ENCODE measurements at places on chromosomes 1 and 21.

DNA sequence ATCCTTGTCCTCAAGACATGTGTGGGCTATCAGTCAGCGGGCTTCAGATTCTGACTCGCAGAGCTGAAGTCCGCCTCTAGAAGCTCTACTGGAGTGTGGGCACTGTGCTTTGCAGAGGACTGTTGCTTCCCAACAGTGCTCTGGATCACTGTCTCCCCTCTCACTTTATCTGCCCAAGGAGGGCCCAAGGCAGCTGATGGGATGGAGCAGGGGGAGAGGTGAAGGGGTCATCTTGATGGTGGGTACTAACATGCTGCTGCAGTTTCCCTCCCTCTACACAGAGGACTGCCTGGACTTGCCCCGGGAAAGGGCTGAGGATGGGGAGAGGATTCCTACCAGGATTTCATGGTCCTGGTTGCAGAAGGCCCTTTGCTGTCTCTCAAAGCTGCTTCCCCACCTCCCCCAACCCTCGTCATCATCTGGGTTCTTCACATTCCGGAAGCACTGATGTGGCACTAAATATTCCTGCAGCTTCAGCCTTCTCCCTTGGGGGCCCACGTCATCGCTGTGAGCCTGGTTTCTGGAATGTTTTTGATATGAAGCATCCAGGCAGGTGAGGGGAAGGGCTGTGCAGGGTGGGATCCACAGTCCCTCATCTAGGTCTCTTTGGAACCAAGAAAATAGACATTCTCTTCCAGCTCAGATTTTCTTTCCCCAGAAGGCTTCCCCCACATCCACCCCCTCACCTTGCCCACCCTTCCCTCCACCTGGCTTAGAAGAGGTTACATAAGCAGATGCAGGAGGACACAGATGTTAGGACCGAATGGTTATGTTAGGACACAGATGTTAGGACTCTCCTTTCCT lies 23.2 kb downstream of the NUAK2 start:
- DNase-seq = no peak

GRCh38 chr1:177103005-177103852 lies 61.3 kb downstream of the ASTN1 start:
- DNase-seq = no peak

GRCh38 chr1:174247472-174247871 lies 88.2 kb downstream of the RABGAP1L start:
- DNase-seq = no peak

- DNase-seq = no peak
Observed at GRCh38 chr1:163072658-163073057, 3.5 kb downstream of the RGS4 start.

GRCh38 chr1:94156096-94156625 lies 35.2 kb upstream of the ABCA4 start:
- DNase-seq = no peak

DNA sequence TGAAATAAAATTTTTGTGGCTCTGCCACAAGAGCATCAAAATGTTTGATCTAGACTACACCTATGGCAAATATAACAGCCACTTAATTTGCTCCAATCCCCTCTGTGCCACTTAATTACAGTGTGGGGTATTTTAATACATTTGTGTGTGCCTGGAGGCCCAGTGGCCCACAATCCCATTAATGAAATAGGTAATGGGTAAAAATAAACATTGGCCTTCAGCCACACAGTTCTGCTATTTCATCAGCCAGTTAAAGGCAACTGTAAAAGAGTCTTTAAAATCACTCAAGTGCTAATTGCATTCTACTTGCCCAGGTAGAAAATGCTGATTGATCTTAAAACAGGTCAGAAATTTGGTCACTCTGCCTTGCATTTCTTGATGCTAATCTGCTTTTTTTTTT lies 151.6 kb upstream of the UBE2U start:
- no peak for DNase-seq

DNA sequence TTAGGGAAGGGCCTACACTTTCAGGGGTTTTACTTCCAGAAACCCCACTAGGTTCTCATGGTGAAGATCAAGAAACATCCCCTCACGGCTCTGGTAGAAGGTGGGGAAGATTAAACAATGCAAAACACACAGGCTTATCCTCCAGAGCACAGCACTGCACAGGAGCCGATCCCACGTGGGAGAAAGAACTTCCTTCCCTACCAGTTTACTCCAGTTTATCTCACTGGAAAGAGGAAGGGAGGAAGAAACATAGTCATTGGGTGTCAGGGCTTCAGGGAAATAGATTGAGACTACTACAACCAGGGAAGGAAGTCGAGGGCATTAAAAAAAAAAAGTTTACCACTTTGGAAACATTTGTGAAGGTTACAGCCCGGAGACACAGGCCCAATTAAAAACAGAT lies 164.4 kb downstream of the NTPCR start:
- no peak for DNase-seq

GRCh38 chr1:167500283-167500860 lies 18.0 kb downstream of the CD247 start:
- DNase-seq = no peak

DNA sequence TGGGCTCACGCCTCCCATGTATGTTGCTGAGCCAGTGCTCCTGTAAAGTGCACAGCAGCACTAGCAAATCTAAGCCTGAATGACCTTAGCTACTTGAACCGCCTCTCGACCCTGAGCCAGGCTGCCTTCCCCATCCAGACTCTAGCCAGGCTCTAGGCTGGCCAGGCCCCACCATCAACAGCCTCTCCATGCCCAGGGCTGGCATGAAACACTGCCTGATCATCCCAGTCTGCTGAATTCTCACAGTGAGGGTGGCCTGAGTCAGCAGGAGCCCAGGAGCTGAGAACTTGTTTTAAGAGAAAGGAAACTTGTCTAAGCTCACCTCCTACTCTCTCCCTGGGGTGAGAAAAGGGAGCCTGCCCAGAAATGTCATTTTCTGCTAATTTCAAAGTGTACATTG lies 733.3 kb downstream of the PTPRU start:
- no peak for DNase-seq

- no peak for DNase-seq
Observed at GRCh38 chr1:185821612-185822385, 87.6 kb downstream of the HMCN1 start.

DNA sequence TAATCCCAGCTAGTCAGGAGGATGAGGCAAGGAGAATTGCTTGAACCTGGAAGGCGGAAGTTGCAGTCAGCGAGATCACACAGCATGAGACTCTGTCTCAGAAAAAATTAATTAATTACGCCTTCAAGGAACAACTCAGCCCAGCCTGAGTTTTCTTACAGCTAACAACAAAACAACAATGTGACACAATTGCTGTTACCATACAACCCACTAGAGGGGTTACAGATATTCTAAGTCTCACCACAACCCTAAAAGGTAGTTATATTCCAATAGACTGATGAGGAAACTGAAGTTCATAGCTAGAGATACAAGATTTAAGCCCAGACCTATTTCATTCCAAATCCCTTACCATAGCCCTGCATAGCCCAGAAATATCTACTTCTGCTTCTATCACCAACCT lies 2.9 kb upstream of the LRRC8C start:
- DNase-seq = no peak

- no peak for DNase-seq
Observed at GRCh38 chr1:3340548-3341235, 113.8 kb upstream of the ARHGEF16 start.

- DNase-seq = no peak
Observed at GRCh38 chr1:198794498-198794897, 155.7 kb downstream of the PTPRC start.

- no peak for DNase-seq
Observed at GRCh38 chr1:9996624-9997582, at the start of gene RBP7. RBP7 (plus strand) TSS chr1:9997228; CDS start chr1:9997259, 31 bp downstream.

DNA sequence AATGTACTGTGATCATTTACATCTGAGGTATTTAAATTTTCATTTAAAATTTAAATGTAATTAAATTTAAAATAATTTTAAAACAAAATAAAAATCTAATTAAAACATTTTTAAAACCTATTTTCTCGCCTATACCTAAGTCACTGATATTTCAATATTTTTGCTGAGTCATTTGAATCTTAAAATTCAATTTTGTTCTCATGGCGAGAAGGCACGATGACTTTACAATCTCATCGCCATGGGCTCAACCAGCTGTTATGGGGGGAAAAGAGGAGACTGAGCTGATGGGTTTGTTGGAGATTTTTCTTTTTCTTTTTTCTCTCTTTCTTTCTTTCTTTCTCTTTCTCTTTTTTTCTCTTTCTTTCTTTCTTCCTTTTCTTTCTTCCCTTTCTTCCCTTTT lies 89.3 kb downstream of the PRDM16 start:
- DNase-seq = no peak

DNA sequence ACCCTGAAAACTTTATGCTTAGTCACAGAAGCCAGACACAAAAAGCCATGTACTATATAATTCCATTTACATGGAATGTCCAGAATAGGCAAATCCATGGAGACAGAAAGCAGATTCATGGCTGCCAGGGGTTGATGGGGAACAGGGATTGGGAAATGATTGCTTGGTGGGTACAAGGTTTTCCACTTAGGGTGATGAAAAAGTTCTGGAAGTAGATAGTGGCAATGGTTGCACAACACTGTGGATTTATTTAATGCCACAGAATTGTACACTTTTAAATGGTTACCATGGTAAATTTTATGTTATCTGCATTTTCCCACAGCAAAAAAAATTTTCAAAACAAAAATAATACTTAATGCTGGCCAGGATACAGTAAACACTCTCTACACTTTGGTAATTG lies 40.6 kb downstream of the ENAH start:
- no peak for DNase-seq

DNA sequence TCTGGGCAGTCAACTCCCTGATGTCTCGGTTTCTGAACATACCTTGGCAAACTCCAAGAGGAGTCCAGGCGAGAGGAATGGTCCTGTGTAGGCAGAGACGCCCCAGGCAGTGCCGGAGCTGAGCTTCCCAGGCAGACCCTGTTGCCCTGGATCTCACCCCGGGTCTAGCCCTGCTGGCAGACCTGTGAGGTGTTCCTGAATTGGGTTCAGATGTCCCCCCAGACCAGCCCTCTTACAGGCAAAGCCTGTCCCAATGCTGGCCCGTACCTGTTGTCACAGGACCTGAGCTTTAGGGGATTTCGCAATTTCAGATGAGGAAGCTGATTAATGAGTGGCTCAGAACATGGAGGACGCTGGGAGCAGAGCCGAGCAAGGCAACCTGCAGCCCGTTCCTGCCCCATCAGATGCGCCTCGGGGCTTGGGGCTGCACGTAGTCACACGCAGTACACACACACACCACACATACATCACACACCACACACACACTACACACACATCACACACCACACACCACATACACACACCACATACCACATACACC lies 38.5 kb upstream of the PDE9A start:
- peak; percentile 19 for DNase-seq

DNA sequence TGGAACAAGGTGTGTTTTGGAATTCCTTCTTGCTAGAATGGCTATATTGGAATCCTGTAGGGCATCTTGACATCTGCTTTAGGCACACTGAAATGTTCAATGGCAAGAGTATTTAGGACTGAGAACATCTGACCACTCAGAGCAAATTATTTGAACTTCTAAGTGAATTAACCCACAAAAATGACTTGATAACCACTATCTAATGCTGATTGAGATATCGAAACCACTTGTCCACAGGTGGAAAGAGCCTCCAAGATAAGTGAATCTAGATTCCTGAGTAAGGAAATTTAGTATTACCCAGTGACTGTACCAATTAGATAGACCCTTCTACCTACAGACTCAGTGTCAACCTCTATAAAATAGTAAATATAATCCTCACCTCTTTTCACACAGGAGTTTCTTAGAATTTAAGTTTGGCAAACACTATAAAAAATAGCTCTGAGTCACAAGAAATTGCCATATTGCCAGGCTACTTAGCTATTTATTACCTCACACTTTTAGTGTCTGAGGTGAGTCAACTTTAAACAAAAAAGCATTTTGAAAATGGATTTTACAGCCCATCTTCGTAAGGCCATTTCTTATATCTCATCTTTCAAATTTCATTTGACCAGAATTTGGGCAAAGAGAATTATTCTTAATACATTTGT lies 421.8 kb downstream of the PTBP2 start:
- DNase-seq = no peak

DNA sequence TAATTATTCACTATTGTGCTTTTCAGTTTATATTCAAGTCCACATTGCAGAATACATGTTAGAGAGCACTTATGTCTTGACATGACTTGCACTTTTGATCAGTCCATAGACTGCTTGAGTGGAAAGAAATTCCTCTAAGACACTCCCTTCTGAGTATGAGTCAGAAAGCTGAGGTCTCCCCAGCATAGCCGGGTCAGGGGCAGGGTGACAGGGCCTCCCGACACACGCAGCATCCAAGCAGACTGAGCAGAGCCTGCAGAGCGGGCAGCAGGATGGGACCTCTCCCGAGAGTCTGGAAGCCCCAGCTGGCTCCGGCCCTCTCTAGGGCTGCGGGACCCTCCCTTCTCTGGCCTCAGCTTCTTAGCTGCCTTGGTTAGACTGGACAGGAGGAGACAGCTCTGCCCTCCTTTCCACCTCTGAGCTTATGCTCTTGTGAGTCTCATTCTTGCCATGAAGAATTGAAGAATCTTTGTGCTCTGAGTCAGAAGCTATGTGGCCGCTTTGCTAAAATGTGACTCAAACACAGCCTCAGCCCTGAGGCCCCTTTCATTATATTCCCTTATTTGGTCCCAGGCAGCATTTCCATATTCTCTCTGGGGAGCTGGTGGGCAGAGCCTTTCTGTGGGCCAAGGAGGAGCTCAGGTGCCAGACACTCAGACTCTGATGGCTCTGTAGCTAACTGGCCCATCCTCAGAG lies 11.2 kb upstream of the CAPN2 start:
- DNase-seq = no peak

- DNase-seq = no peak
Observed at GRCh38 chr1:221697923-221698425, 43.9 kb downstream of the DUSP10 start.

DNA sequence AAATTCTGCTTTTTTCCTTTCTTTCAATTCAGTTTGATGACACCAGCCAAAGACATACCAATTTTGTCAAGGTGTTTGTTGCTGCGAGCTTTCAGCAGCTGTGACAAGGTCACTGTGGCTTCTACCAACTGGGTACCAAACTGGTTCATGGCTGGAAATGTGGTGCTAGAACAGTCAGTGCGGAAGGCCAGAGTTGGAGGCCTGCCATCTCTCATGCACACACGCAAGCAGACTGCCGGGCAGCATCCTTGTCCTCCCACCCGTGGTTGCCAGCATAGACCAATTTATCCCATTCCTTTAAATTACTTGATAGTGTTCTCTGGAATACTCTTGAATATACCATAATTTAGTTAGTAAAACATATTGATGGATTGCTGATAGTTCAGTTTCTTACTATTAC lies 79.9 kb upstream of the GPR52 start:
- DNase-seq = no peak

DNA sequence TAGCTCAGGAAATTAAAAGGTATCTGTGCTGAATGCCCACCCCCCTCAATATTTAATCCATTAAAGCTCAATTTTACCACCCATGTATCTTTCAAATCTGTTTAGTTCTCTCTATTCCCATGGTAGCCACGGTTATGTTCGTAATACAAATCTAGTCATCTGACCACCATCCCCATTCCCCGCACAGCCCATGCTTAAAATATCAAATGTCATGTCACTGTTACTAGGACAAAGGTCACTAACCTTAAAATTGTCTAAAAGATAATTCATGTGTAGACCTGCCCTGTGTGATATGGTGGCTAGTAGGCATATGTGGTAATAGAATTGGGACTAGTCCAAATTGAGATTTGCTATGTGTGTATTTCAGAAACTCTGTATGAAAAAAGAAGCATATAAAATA lies 728.5 kb upstream of the B3GALT2 start:
- no peak for DNase-seq
